NCI-H82 (cell line): ENCODE measurements at places on chromosomes 16 and 17.

GRCh38 chr17:68290268-68290954 is 516 bp downstream of the SLC16A6 start:
- peak; percentile 53 for DNase-seq

GRCh38 chr17:71234349-71234748 is 886.5 kb upstream of the SOX9 start:
- DNase-seq, result no peak

GRCh38 chr16:86735727-86736126 is 157.4 kb downstream of the FOXL1 start:
- DNase-seq, result peak; percentile 57

DNA sequence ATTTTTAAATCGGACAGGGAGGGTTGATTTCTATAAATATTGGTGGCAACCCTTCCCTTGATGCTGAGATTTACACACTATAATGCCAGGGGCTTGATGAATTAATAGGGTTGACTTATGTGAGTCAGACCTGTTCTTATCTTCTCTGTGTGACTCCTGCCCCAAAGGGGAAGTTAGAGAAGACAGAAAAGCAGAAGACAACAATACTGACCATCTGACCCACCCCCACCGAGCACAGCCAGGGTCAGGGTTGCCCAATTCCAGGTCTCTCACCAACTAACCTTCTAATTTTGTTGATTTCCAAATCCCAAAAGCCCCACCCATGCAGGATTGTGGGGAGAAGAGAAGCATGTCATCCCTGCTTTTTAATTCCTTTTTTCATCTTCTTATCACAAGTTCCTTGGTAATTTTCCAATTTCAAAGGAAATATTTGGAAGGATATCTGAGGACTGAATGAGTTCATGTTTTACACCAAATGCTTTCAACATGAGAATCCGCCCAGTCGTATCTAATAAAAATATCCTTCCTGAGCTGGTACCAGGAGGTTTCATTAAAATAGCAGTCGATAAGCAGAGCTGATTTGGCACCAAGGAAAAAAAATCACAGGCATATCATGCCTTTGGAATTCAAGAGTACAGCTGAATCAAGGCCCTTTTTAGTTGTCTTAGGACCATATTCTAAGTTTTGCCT is 603.4 kb upstream of the CDH11 start:
- no peak for DNase-seq

- DNase-seq, result peak; percentile 72
Measured at GRCh38 chr17:30379303-30379902, 676 bp downstream of the CPD start.

DNA sequence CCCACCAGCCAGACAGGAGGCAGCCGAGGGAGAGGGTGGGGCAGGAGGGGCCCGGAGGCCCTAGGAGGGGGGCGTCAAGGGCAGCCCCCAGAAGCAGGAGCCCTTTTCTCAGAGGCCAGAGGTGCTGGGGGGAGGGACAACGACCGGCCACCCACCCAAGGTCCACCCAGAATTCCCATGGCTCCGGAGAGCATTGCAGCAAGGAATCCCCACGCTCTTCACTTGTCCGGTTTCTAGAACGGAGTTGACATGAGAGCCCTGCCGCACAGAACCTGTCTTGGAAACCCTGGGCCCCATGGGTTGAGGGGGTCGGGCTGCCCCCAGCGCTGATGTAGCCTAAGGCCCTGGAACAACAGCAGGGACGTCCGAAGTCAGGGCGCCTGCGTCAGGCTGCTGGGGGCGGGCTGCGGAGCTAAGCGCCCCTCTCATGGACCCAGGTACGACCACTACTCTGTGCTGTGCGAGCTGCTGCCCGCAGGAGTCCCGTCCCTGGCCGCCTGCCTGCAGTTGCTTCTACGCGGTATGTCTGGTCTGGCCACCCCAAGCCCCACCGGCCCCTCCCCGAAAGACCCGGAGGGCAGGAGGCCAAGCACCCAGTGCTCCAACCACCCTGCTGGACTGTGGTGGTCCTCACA is 11.2 kb downstream of the CYBC1 start:
- DNase-seq, result no peak

DNA sequence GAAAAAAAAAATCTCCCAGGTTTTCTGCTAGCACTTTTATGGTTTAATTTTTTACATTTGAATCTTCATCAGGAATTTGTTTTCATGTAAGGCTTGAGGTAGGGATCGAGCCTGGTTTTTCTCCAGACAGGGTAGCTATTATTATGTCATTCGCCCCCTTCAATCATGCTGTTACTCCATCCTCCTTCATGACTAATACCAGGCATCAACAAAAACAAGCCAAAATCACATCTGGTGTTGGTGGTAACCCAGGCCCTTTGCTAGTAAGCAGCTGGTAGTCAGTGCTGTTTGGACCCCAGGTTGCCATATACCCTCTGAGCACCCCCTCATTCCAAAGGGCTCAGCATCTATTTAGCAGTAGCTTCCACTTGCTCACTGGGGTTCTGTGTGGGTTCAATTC is 29.5 kb downstream of the DRC3 start:
- DNase-seq, result no peak

GRCh38 chr17:40323391-40324381 is 14.7 kb downstream of the RARA start:
- DNase-seq, result no peak

DNA sequence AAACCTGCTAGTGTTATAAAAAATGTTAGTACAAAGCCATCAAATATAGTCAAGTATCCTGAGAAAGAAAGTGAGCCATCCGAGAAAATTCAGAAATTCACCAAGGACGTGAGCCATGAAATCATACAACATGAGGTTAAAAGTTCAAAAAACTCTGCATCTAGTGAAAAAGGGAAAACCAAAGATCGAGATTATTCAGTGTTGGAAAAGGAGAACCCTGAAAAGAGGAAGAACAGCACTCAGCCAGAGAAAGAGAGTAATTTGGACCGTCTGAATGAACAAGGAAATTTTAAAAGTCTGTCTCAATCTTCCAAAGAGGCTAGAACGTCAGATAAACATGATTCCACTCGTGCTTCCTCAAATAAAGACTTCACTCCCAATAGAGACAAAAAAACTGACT is 31.7 kb downstream of the RBBP6 start:
- no peak for DNase-seq

GRCh38 chr16:84570739-84571403 is 47.0 kb downstream of the COTL1 start:
- DNase-seq, result peak; percentile 52

DNA sequence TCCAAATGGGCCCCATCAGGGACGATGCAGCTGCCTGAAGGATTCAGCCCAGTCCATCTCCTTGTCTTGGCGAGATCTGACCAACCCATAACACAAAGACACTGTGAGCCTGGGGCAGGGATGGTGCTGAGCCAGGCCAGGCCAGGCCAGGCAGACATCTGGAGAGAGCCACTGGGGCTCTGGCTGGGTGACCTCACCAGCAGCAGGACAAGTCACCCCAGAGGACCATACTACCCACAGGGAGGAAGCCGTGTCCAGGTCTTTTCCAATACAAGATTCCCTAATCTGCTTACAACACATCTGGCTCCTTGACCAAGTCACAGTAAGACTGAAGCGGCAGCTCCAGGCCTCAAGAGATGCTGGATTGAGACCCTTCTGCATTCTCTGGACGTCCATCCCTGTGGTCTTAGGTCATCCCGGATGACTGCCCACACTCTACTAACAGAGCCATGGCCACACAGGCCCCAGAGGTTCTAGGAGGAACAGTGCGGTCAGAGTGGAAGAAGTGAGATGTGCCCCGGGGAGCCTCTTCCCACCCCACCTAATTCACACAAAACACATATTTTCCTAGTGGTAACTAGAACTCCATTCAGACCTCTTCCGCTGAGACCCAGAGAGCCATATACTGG is 81.8 kb upstream of the RCVRN start:
- no peak for DNase-seq

GRCh38 chr16:89080196-89080853 is 13.3 kb upstream of the ACSF3 start:
- no peak for DNase-seq
